Effector memory CD4-positive, alpha-beta T cell (primary cell): ENCODE measurements at places on chromosomes 5 and 9.

DNA sequence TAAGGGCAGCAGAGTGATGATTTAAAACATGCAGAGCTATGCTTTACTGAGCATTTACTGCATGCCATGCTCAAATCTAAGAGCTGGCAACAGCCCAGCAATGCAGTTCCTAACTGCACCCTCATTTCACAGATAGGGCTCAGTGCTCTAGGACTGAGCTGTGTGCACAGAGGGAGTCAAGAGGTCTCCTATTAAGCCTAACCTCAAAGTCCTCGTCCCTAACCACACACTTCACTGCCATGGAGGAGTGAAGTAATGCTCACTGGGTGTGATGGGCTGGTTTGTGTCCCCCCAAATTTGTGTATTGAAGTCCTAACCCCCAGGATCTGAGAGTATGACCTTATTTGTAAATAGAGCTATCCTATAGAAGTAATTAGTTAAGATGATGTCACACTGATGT lies 25.9 kb downstream of the BARX1 start:
- no peak for DNase-seq

GRCh38 chr5:11432116-11432515 lies 472.1 kb downstream of the CTNND2 start:
- no peak for DNase-seq

GRCh38 chr5:123441408-123441807 lies 18.2 kb upstream of the CEP120 start:
- DNase-seq, result no peak

DNA sequence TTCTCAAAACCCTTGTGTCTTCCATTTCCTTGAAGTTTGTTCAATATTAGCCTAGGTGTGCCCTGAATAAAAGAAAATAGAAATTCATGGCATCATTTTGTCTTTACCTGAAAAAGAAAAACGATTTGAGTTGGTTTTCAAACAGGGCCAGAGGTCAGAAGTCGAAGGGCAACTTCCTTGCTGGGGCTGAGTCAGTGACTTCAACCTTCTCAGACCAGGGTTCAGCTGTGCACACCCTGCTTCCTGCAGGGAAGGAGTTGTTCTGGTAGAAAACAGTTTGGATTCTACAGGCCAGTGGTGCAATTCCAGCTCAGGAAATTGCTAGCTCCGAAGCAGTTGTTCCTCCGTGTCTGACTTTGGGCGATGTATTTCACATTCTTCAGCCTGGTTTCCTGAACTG lies 132.1 kb upstream of the SLC30A5 start:
- no peak for DNase-seq

DNA sequence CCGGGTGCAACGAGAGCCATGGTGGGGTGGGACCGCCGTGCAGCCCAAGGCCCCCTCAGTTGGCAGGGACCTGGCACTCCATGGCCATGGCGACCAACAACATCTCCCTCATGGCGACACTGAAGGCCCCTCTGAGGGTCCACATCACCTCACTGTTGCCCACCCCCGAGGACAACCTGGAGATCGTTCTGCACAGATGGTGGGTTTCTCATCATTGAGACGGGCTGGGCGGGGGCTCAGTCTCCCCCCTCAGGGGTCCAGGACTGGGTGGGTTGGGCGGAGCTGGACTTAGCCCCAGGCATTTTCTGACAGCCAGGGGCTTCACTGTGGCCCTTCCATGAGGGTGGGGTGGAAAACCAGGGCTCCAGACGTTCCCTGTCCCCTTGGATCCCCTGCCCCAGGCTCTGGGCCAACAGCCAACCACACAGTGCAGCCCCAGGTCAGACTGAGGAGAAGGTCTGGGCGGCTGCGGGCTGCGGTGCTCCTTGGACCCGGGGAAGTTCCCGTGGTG lies 734 bp downstream of the PAEP start:
- no peak for DNase-seq
